ENCODE measurements at places on chromosomes 2 and 18.

DNA sequence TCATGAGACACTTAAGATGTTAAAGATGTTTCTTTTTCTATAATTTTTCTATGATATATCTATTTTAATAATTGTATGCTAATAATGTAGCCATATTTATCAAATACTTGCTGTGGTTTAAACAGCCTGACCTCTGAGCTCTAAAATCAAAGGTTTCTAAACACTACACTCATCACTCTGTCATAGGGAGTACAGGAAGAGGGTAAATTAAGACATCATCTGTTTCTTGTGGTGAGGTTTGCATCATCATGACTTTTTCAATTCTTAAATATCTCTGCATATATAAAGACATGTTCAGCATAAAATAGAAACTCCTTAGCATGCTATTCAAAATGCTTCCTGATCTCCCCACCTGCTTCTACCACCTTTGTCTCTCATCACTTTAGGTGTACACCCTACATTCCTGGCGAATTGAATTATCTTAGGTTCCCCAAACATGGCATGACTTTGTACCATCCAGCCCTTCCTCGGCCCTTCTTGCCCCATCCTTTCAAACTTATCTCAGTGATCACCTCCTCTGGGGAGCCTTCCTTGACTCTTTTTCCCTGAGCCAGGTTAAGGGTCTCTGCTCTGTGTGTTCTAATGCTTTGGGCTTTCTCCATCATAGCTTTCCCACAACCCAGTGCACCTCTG lies 105.3 kb upstream of the TTN start:
- peak; percentile 79 for DNase-seq

DNA sequence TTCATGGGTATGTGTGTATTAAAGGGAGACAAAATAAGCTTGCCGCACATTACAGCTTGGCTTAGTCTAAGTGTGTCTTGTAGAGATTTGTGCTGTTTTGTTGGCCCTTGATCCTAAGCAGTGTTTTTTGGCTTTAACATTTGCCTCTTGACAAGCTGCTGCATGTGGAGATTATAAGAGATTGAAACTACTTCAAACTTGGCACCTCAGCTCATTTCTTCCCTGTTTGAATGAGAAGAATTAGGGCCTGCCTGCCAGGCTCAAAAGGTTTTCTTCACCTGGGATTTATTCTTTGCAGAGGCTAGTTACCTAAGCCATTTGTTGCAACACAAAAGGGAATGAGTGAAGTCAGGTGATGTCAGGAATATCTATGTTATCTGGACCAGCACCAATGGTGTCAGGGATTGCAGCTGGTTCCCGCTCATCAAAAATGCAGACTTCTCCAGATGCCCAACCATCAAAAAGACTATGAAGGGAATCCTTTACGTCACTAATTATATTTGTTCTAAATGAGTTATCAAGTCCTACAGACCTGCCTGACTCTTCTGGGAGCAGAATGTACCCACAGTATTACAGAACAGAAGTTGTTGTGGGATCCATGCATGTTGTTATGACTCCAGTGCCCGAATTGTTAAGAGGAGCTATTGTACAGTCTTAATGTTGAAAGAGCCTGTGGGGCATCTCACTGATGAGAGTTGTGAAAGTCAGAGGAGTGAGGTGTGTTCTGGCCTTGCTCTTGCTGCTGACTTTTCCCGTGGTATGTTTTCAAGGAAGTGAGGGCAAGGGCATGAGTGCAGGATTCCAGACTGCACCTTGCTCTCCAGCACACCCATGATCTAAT lies 31.0 kb downstream of the ABCA12 start:
- DNase-seq: no peak

DNA sequence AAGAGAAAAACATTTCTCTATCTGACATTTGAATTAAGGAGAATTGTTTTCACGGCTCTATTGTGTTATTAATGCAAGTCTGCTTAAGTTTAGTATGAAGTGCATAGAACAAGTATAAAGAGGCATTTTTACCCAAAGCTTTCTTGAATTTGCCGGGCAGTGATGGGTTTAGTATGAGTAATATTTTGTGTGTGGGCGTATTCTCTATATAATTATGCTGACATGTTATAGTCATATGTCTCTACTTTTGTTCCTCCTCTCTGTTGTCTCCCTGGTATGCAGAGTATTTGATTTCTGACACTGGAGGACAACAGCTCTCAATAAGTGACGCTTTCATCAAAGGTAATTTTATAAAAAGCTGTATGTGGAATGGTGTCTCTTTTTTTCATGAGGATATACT lies 45.9 kb downstream of the PIKFYVE start:
- DNase-seq: peak; percentile 15

DNA sequence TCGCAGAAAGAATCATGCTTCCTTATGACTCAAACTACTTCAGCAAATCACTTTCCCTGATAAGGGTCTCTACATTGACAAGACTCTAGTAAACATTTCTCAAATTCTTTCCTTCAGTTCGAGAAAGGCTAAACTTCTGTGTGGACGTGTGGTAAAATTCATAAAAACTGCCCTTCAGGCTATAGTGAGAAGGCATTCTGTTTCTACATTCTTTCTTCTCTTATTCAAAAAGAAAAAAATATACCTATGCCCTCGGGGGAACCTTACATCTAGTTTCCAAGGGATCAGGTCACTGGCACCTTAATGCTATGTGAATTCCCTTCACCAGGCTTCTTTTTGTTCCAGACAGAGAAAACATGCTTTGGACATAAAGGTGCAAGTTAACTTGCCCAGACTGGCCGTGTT lies 4.9 kb downstream of the VIT start:
- DNase-seq: peak; percentile 68

DNA sequence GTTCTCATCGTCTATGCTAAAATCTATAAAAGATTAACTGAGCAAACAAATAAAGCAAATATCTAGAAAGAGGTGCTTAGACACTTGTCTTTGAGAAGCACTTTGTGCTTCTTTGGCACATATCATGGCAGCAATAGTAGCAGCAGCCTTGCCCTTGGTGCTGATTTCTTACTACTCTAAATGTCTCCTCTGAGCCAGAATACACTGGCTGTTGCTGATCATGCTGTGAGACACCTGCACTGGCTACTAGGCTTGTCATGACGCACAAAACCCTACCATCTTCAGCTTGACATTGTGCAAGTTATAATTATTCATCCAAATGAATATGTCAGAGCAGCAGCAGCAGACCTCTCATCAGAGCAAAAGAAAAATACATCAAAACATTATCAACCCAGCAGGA lies 46.7 kb downstream of the FANCL start:
- no peak for DNase-seq

- DNase-seq: no peak
Measured at GRCh38 chr2:131419441-131419840, 55.5 kb upstream of the RAB6D start.

DNA sequence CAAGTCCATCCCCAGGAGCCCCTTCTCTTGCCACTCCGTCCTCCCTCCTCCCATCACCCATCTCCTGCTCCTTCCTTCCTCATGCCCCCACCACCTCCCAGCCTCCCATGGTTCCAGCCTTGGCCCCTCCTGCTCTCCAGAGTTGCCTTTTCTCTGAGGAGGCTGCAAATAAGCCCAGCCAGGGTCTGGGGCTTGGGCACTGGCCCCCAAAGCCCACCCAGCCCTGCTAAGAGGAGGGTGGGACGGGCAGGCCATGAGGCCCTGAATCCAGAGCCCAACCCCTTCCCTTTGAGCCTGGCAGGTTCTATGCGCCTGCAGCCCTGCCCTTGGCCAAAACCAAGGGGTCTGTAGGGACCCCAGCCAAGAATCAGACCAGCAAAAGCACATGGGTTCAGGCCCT lies 71.6 kb downstream of the STPG4 start:
- DNase-seq: no peak

DNA sequence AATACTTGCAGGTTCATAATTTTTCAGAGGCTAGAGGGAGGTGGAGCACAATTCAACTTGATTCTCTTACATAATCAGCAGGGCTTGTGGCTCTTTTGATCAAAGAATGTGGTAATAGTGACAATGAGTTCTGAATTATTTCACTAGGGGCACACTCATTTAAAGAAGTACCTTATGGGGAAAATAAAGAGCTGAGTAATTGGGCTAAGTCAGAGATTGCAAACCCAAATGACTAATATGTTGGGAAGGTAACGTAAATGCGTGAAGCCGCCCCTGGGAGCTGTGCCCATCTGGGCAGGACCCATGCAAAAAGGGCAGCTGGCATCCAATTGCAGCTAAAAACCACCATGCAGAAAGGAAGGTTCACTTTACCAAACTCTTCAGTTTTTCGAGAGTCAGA lies 35.3 kb downstream of the NCKAP5 start:
- peak; percentile 83 for DNase-seq

DNA sequence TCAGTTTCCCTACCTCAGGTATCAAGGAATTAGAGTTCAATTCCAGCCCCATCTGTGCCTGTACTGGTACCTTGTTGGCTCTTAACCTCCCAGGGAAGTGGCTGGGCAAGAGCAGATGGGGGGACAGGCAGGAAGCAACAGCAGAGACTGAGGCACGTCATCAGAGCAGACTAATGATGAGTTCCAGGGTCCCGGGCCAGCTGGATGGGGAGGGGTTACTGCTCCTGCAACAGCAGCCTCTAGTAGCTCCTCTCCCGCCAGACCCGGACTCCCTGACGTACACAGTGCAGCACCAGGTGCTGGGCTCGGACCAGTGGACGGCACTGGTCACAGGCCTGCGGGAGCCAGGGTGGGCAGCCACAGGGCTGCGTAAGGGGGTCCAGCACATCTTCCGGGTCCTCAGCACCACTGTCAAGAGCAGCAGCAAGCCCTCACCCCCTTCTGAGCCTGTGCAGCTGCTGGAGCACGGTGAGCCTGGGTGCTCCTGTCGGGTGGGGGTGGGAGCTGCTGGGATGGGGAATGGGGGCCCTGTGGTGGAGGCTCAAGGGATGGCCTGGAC lies 26.0 kb upstream of the GMPPA start:
- DNase-seq: no peak

DNA sequence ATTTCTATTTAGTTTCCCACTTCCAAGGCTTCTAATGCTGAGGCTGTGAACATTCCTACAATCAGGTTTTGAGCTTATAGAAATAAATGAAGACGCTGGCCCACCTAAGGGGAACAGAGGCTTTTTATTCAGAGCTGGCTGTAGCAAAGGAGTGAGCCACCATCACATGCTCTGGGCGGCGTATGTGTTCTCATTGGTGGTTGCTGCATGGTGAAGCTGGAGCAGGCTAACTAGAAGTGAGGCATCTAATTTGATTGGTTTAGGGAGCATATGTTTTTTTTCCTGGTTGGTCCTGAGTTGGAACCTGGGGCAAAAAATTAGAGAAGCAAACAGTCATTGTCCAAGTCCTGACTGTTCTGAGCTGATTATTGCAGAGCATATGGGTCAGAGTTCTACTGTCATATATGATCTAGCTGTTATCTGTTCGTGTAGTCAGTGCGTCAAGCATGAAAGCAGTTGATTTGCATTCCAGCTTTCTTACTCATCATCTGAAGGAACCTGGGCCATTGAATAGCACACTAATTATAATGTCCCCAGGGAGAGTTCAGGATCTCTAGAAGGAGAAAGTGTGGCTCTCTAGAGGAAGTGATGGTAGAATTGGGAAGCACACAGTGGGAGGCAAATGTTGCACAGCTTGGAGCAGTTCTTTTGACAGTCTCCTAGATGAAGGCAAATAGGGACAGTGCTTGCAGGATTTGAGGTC lies 279.6 kb downstream of the PARD3B start:
- peak; percentile 30 for DNase-seq

GRCh38 chr2:207589143-207589542 lies 36.1 kb downstream of the METTL21A start:
- no peak for DNase-seq

DNA sequence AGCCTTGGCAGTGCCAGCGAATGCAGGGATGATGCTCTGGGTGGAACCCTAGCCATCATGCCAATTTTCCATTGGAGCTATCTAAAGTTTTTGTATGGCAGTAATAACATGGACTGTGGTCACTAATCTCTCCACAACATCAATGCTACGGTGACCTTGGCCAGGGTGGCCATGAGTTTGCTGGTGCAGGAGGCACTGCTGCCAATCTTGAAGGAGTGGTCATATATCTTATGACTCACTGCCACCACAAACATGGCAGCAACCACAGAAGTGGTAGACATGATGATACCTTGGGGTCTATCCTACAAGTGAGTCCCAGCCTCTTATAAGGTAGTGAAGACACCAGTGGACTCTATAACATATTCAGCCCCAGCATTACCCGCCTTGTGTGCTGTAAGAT lies 104.6 kb downstream of the EVA1A start:
- no peak for DNase-seq

- DNase-seq: no peak
Measured at GRCh38 chr18:23970161-23971096, 44.1 kb upstream of the TTC39C start.

DNA sequence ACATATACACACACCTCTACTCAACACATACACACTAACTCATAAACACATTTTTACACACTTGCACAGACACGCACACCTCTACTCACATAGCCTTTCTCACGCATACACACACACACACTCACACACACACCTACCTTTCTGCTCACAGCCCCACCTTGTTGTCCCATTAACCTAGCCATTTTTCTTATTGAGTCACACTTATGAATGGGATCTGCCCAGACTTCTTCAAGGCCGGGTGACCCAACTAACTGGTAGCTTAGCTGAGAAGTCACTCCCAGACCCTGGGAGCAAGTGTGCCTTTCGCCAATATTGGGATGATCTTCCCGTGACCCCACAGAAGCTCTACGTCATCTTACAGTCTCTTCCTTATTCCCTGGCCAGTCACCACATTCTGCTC lies 192.2 kb downstream of the NCK2 start:
- DNase-seq: no peak

DNA sequence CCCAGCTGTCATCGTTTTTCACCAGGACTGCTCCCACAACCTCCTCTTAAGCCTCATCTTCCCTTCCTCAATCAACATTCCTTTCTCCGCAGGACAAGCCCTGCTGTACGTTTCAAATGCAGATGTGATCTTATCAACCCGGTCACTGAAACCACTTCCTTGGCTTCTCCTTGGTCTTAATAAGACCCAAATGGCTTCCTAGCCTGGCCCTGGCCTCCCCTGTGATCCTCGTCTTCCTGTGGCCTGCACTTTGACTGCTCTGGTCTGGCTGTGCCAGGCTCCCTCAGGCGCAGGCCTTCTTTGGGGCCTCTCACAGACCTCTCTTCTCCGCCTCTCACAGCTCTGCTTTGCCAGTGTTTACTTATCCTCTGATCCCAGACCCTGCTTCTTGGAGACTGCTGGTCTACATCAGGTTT lies 4.7 kb upstream of the ADNP2 start:
- DNase-seq: no peak

DNA sequence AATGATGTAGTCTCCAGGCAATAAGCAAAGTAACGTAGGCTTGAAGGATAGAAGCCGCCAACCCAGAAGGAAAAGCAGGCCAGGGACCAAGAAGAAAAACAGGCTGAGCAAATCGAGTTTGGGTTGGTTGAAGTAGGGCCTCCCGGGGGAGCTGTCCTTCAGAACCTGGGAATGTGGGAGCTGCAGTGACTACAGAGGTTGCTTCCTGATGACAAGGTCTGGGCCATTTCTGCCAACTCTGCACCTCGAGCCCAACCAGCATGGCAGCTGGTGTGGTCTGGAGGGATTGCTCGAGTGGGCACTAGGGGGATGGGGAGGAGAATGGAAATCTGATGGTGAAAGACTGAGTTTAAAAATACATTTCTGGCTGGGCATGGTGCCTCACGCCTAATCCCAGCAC lies 14.1 kb downstream of the ACMSD start:
- DNase-seq: no peak

Measured in ELR (cell line).